ENCODE measurements at places on chromosomes 1 and 21.

GRCh38 chr1:61102041-61102440 lies 19.7 kb downstream of the NFIA start:
- DNase-seq = no peak

GRCh38 chr1:192439373-192440025 lies 122.7 kb downstream of the RGS21 start:
- peak; percentile 69 for DNase-seq

DNA sequence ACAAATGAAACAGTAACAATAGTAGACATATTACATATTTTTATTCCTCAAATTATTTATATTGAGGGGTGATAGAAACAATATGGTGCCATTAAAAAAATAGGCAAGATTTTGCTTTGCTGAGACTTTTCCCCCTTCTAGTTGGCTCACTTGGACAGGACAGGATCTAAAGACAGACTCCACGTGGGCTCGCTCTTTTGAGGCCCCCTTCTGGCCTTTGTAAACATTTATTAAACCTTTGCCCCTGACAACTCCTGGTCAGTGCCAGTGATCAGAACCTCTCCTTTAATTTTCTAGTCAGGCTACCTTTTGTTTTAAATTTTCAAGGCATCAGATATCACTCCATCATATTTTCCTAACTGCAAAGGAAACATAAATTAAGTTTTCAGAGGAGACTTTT lies 49.7 kb upstream of the IFI44L start:
- DNase-seq = no peak

- no peak for DNase-seq
These were observed 5.2 kb downstream of the ALG14 start for GRCh38 chr1:95067568-95067967.

DNA sequence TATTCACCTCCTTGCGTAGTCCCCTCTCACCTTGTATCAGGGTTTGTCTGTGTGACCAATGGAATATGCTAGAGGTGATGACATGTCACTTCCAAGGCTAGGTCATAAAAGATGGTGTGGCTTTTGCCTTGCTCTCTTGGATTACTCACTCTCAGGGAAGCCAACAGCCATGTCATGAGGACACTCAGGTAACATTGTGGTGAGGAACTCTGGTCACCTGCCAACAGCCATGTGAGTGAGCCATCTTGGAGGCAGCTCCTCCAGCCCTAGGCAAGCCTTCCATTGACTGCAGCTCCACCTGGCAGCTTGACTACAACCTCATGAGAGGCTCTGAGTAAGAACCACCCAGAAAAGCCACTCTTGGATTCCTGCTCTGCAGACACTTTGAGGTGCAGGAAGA lies 11.0 kb upstream of the HEYL start:
- no peak for DNase-seq

GRCh38 chr1:212587888-212588510 lies 20.6 kb upstream of the ATF3 start:
- no peak for DNase-seq

DNA sequence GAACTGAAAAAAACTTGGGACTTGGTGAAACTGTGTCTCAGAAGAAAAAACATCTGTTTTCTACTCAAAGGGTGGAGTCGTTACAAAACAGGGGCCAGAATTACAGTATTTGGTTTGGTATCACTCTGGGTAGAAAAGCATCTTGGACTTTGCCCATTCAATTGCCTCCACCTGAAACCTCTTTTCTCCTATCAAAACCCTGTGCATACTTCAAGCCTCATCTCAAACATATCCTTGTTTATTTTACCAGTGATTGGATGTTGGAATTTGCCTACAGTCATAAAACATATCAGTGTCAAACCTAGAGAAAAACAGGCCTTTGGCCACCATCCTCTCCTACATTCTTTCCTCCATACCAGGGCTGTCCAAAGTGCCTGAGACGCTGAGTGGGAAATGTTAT lies 281.5 kb downstream of the PLPP3 start:
- no peak for DNase-seq

DNA sequence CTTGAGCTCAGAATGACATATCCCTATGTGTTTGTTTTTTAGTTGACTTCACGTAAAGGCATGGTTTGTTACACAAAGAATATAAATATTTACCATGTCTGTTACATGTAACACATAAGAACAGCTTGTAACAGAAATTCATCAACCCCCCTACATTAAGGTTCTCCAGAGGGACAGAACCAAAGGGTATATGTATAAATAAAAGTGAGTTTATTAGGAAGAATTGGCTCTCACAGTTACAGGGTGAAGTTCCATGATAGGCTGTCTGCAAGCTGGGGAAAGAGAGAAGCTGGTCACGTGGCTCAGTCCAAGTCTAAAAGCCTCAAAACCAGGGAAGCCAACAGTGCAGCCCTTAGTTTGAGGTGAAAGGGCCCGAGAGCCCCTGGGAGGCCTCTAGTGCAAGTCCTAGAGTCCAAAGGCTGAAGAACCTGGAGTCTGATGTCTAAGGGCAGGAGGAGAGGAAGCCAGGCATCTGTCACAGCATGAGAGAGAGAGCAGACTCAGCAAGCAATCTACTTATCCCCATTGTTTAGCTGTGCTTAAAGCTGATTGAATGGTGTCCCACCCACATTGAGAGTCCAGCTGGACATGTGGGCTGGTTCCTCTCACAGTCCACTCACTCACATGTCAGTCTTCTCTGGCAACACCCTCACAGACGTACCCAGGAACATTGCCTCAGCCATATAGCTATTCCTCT lies 15.8 kb downstream of the THRAP3 start:
- DNase-seq = no peak

GRCh38 chr1:6494627-6495026 lies 3.2 kb upstream of the PLEKHG5 start:
- DNase-seq = no peak

DNA sequence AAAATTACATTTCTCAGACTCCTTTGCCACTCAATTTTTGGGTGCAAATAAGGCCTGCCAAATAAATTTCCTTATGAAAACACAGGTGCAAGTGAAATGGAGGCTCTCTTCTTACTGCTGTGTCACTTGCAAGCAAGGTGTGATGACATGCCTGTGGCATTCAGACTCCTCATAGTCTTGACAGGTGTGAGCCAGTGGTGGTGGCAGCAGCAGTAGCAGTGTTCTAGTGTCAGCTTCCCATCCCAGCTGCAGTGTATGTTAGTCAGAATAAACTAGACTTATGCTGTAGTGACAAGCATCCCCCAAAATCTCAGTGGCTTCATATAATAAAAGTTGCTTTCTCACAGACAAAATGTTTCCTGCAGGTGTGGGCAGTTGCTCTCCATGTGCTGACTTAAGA lies 3.8 kb upstream of the EEIG2 start:
- no peak for DNase-seq

- no peak for DNase-seq
These were observed 14.9 kb downstream of the TRMT13 start for GRCh38 chr1:100147875-100148274.

DNA sequence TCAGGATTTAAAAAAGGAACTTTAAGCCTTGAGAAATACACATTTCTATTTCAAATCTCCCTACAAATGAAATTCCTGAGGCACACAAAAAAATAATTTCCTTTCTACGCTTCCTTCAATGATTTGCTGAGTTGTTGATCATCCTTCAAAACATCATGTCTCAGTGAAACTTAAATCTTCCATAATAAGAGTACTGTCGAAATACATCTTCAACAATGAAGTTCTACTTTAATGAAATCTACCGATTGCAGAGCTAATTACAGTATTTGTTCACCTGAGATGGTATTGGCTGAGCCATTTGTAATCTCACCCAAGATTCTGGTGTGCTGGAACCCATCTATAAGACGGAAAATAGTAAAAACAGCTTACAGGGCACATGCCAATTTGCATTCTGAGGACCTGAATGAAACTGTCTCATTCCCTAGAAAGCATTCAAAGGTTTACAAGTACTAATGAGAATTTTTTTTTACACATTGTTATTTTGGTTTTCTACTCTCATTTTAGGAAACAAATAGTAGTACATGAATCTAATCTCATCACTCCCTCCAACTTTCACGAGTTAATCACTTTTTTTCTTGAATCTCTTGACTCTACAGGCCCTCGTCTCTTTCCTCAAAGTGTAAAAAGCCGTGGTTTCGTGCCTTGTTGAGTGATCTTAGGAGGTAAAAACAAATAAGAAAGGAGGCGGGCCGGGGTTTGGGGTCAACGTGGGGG lies 1.1 kb downstream of the CHML start:
- no peak for DNase-seq

- DNase-seq = no peak
These were observed 6.1 kb upstream of the C1orf53 start for GRCh38 chr1:197896301-197896700.

- no peak for DNase-seq
These were observed 1.2 kb downstream of the LORICRIN start for GRCh38 chr1:153260585-153261280.

DNA sequence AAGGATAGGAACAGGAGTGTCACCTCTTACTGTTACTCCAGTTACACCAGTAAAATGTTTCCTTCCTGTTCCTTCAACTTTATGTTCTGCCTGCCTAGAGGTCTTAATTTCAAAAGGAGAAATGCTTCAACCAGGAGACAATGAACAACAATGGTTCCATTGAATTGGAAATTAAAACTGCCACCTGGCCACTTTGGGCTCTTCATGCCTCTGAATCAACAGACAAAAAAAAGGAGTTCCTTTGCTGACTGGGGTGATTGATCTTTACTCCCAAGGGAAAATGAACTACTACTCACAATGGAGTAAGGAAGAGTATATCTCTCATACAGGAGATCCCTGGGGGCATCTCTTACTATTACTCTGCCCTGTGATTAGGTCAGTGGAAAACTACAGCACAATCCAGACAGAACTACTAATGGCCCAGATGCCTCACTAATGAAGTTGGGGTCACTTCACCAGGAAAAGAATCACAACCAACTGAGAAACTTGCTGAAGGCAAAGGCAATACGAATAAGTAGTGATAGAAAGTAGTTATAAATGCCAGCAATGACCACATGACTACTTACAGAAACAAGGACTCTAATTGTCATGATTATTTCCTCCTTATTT lies 76.6 kb upstream of the PRDX6 start:
- DNase-seq = no peak

- DNase-seq = no peak
These were observed 20.8 kb downstream of the PHLDA3 start for GRCh38 chr1:201447903-201448871.

DNA sequence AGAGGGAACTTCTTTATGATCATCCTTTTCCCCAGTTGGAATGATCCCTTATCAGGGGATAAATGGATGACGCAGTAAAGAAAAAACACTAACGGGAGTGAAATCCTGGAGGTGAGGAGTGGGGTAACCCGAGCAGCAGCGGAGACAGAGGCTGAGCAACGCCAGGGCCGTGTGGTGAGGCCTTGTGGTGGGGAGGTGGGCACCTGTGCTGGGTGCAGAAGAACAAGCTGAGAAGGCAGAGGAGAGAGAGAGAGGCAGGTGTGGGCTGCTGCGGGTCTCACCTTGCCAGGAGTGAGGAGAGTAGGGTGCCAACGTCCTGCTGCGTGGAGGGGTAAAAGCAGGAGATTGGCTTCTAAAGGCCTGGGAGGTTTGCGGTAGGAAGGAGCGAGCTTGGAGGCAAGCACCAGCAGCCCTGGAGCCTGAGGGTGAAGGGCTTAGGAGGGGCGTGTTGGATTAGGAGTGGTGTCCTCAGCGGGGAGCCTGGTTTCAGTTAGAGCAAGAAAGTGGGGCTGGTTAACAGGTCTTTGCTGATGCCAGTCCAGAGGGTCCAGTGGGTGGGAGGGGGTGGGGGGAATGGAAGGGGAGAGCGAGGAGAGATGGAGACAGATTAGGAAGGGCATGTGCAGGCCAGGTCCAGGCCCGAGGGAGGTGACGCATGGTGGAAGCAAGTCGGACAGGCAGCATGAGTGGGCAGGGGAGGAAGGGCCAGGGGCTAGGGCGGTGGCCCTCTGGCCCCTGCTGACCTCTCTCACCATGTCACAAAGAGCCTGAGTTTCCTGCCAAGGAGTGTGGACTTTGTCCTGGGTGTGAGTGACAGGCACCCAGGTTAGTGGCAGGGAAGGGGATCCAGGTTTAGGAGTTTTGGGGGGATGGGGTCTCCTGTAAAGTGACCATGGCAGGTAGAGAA lies 36.7 kb upstream of the LHX4 start:
- no peak for DNase-seq

- DNase-seq = no peak
These were observed 18.1 kb downstream of the NAV1 start for GRCh38 chr1:201556841-201557571.

- DNase-seq = no peak
These were observed at the start of gene OR6K2 for GRCh38 chr1:158700552-158700951. TSS of gene OR6K2 (minus strand) at chr1:158700652. CDS start at chr1:158700652, 0 bp downstream.

DNA sequence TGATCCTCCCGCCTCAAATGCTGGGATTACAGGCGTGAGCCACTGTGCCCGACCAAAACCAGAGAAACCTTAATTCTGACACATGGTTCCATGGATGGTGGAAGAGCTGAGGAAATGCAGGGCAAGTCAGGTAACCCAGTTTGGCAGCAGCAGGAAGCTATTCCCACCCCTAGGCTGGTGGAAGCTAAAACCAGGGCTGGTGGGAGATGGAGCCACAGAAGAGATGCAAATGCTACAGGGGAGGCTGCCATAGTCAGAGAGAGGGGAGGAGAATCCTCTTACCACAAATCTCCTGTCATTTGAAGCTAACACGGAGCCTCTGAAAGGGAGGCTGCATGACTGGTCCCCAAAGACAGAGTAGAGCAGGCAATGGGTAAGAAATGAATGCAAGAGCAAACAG lies 4.1 kb upstream of the CDC42BPA start:
- no peak for DNase-seq

- no peak for DNase-seq
These were observed 310.4 kb downstream of the RRAGC start for GRCh38 chr1:38549191-38549590.

DNA sequence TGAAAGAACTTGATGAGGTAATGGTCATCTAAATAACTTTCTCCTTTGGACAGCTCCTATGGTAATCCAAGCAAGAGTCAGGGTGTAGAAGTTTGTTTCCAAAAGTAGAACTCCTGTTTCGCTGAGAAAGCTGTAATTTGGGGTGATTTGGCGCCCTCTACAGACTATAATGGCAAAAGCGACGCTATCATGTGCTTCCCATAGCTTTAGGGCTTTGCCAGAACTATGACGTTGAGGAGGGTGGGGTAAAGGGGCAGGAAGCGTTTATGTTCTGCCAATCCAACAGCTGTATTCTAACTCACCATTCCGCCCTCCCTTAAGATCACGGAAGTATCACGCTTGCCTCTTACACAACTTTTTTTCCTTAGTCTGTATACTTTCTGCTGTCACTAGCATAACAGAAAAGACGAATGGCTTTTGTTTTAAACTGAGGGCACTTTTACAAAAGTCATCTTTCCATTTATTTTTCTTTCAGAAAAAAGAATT lies at the start of gene FMO4:
Gene FMO4 (plus strand): TSS at position 349 of the 486 bp plus-strand sequence. CDS start 5,643 bp downstream, outside the sequence.
- DNase-seq = peak; percentile 93

DNA sequence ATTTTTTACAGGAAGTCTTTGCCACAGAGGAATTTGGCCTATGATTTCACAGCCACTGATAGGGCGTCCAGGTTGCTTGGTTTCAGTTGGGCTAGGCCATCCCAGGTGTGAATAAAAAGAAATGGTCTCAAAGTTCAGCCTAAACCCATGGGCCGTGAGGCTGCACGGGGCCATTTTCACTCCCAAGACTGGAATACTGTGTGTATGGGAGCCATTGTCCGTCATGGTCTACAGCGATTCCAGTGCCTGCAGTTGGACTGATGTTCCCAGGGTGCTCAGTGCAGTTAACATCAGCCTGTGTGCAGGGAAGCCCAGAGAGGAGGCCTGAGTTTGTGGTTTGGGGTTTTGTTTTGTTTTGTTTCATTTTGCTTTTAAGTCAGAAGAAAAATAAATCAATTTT lies 133.2 kb downstream of the ADSS2 start:
- DNase-seq = no peak

GRCh38 chr1:7561331-7561921 lies 209.7 kb upstream of the VAMP3 start:
- DNase-seq = no peak

GRCh38 chr1:64505232-64505943 lies 35.5 kb downstream of the CACHD1 start:
- DNase-seq = no peak

All from HS-5 (cell line).